Activated T-cell treated with anti-CD3 and anti-CD28 coated beads, Interleukin-2, amount 50 U/mL, for 48 hours (primary cell): ENCODE measurements at places on chromosomes 2 and 18.

- DNase-seq, result no peak
Measured at GRCh38 chr2:240935103-240935876, 29.2 kb downstream of the CROCC2 start.

GRCh38 chr2:236562434-236562833 is 7.2 kb upstream of the ACKR3 start:
- DNase-seq, result no peak

- no peak for DNase-seq
Measured at GRCh38 chr2:25960396-25960795, 21.9 kb downstream of the KIF3C start.

GRCh38 chr18:14921547-14921946 is 173.6 kb downstream of the ANKRD30B start:
- no peak for DNase-seq

- DNase-seq, result peak; percentile 22
Measured at GRCh38 chr2:105774781-105775337, 30.1 kb downstream of the NCK2 start.

GRCh38 chr2:230661072-230661957 is 51.3 kb upstream of the CAB39 start:
- DNase-seq, result peak; percentile 76

- no peak for DNase-seq
Measured at GRCh38 chr2:55500025-55500424, 19.5 kb upstream of the CFAP36 start.

DNA sequence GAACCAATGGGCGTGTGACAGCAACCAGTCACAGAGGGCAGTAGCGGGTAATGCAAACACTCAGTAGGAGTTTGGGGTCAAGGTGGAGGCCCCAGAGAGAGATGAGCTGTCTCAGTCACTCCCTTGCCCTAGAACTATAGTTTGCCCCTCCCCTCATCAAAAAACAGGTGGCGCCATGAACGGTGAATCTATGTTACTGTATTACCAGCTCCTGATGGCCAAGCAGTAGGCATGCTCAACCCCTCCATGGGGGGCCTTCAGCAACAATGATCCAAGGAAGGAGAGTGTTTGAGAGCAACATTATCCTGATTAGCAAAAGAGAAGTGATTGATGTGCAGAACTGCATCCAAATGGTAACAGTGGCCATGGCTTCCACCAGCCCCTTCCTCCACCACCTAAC is 30.4 kb downstream of the TRABD2A start:
- DNase-seq, result no peak
